Caco-2 (cell line): ENCODE measurements at places on chromosomes 1 and 21. TPM values are rescaled to one million over a fixed set of nuclear protein-coding genes. Genes with fewer than 3 reads are reported as not detected.

- peak; percentile 35 for DNase-seq
- H3K27me3 ChIP-seq, result no peaks in the 10 kb centered on the region
- H3K4me3 ChIP-seq, result no peak overlapping the region
- H3K27ac ChIP-seq, result no peak overlapping the region
Observed at GRCh38 chr1:69305621-69306020, 262.1 kb upstream of the LRRC7 start.

- H3K36me3 ChIP-seq, result peaks cover 2% of the 10 kb centered on the region; the same call in 1 of the 2 replicates
- H3K27me3 ChIP-seq, result no peaks in the 10 kb centered on the region
- H3K4me3 ChIP-seq, result no peak overlapping the region
- peaks cover 27% of the 10 kb centered on the region for H3K4me1 ChIP-seq
- no peak overlapping the region for H3K27ac ChIP-seq
Observed at GRCh38 chr1:53959664-53960250, 13.6 kb downstream of the LRRC42 start.

GRCh38 chr1:22832414-22832786 is 121.8 kb downstream of the EPHB2 start:
- no peak for DNase-seq
- H3K4me1 ChIP-seq, result peaks cover 22% of the 10 kb centered on the region
- no peaks in the 10 kb centered on the region for H3K27me3 ChIP-seq

- no peak for DNase-seq
- H3K4me1 ChIP-seq, result peaks cover 9% of the 10 kb centered on the region; the same call in 1 of the 2 replicates
- H3K27me3 ChIP-seq, result no peaks in the 10 kb centered on the region
- no peak overlapping the region for H3K4me3 ChIP-seq
- H3K36me3 ChIP-seq, result no peaks in the 10 kb centered on the region
Observed at GRCh38 chr1:23927097-23927496, 13.9 kb upstream of the CNR2 start.

GRCh38 chr1:63628607-63629006 is 35.4 kb downstream of the PGM1 start:
- no peaks in the 10 kb centered on the region for H3K36me3 ChIP-seq
- no peaks in the 10 kb centered on the region for H3K27me3 ChIP-seq
- DNase-seq, result peak; percentile 41
- no peak overlapping the region for H3K4me3 ChIP-seq
- no peak overlapping the region for H3K27ac ChIP-seq

The RUNX1 gene
- 11.7 and 12.1 TPM in 2 replicates for total RNA-seq
